ENCODE measurements at places on chromosomes 2 and 18.

DNA sequence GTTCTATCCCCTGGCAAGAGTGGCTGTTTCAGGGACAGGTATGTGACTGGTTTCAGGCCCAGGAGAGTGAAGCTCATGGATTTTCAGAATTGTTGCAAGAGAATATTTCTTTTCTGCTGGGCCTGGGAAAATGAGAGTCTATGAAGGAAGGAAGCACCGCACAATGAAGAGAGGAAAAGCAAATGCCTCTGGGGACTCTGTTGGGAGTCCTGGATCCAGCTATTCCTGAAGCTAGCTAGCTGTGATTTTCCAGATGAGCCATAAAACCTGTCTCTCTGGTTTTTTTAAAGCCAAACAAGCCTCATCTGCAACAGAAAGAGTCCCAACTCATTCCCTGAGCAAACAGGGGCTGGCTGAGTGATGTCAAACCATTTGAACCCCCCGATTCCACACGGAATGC, 53.7 kb downstream of the CRACDL start:
- no peak for DNase-seq

DNA sequence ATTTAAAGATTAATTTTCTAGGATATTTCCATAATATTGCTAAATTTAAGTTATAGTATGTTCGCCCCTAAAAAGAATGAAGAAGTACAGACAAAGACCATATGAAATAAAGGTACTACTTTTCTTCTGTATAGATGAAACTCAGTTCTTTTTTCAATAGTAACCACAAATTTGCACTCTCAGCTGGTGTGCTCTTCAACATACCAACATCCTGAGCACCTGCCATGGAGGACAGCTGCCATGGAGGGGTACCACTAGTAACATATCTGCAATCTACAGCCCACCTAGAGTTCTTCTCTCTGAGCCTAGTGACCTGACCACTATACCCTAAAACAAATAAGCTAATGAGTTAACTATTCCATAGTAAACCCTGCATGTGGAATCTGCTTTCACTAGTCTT, 36.8 kb upstream of the ERCC3 start:
- no peak for DNase-seq

- no peak for DNase-seq
Observed at GRCh38 chr2:44200759-44201158, 32.1 kb downstream of the PPM1B start.

GRCh38 chr2:105557021-105557920, 158.4 kb upstream of the FHL2 start:
- no peak for DNase-seq

- DNase-seq, result no peak
Observed at GRCh38 chr18:69974365-69974764, 26.7 kb upstream of the CD226 start.

DNA sequence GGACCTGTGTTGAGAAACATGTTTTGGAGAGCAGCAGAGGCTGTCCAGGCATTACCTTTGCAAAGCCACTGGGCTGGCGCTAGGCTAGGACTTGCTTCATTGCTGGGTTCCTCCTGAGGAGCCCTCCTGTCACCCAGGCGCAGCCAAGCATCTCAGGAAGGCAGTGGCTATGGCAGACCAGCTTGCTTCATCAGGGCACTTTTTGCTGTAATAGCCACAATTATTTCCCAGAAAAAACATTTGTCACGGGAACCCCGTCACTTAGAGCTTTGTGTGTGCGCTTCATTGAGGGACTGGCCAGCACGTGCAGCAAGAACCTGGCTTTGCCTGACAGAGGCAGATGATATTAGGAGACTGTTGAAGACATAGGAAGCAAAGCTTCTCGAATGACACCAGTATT, 36.4 kb downstream of the SLC20A1 start:
- peak; percentile 96 for DNase-seq

GRCh38 chr2:42999856-43000241, 207.5 kb upstream of the HAAO start:
- no peak for DNase-seq
